ENCODE measurements at places on chromosomes 12 and 14.

DNA sequence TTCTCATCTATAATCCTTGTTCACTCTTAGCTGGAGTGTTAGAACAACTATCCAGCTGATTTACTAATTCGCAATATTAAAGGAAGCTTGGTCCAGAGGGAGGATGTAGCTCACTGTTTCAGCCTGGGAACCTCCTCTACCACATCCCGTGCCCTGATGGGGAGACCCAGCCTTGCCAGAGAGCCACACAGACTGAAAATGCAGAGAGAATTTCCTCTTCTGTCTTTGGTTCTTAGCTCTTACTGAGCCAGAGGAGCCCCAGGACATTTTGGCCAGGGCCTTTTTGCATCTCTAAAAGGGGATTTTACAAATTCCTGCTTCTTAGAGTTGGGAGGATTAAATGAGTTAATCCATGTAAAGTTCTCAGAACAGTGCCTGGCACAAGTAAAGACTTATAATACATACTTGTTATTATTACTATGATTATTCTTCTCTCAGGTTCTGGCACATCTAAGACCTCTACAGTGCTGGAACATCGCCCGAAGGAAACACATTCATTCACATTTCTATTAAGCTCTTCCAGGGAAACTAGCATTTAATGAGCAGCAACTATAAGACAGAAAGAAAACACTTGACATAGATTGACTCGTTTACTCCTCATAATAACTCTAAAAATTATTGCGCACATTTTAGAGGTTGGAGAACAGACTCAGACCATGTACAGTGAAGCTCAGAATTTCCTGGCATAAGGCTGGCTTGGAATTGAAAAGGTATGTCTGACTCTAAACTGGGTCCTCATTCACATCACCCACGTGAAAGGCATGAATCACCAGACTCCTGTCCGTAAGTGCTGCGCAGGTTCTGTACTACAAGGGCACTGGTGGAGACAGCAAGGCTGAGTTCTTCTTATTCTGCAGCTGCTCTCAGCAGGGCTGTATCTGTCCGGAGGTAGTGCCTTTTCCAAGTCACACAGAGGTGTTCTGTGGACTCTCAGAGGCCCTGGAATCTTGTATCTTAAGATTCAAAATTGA, 27.8 kb upstream of the AEBP2 start:
- DNase-seq = no peak

DNA sequence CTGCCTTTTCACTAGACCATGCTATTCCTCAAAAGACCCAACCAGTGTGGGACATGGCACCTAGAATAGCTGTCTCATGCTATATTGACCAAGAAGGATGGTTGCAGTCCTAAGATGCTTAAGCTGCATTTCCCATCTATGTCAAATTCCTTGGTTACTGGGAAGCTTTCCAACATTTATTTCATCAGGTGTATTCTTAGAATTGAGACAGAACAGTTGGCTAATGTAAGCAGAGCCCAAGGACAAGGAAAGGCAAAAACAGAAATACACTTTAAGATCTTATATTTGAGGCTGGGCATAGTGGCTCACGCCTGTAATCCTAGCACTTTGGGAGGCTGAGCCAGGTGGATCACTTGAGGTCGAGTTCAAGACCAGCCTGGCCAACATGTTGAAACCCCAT, 24.7 kb downstream of the ARG2 start:
- no peak for DNase-seq

- DNase-seq = no peak
Observed at GRCh38 chr14:101074196-101075024, 170.9 kb upstream of the RTL1 start.

GRCh38 chr14:61516964-61517653, 178.2 kb upstream of the HIF1A start:
- DNase-seq = no peak
